ENCODE measurements at places on chromosomes 1 and 21. TPM values are rescaled to one million over a fixed set of nuclear protein-coding genes. Genes with fewer than 3 reads are reported as not detected.

The CD1B gene
- not detected for total RNA-seq

The GUCA2A gene
- not detected for total RNA-seq

The GNAT2 gene
- not detected for total RNA-seq

The GBP7 gene
- total RNA-seq: not detected

The WNT2B gene
- total RNA-seq: 1.3 TPM

The CRNN gene
- not detected for total RNA-seq

The CR1L gene
- 0.14 TPM for total RNA-seq

The RHEX gene
- not detected for total RNA-seq

GRCh38 chr1:162248854-162249535 is 127.7 kb downstream of the SPATA46 start:
- peak; percentile 12 for DNase-seq

- DNase-seq: no peak
Observed at GRCh38 chr1:19342062-19342750, 30.1 kb downstream of the SLC66A1 start.

DNA sequence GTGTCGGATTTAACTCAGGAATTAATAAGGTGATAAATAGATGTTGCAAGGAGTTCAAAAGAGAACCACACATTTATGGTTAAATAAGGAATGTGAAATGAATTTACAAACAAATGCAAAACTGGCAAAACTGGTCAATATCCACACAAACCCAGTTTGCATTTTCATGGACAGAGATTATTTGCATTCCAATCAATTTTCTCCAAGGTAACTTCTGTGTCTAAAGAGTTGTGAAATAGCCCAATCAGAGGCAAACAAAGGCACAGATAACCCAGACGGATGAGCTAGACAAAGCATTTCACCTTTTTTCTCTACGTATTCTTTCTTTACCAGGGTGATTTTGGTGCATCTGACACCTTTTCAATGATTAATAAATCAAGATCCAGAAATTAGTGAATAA is 63.9 kb downstream of the MAP3K7CL start:
- no peak for DNase-seq

DNA sequence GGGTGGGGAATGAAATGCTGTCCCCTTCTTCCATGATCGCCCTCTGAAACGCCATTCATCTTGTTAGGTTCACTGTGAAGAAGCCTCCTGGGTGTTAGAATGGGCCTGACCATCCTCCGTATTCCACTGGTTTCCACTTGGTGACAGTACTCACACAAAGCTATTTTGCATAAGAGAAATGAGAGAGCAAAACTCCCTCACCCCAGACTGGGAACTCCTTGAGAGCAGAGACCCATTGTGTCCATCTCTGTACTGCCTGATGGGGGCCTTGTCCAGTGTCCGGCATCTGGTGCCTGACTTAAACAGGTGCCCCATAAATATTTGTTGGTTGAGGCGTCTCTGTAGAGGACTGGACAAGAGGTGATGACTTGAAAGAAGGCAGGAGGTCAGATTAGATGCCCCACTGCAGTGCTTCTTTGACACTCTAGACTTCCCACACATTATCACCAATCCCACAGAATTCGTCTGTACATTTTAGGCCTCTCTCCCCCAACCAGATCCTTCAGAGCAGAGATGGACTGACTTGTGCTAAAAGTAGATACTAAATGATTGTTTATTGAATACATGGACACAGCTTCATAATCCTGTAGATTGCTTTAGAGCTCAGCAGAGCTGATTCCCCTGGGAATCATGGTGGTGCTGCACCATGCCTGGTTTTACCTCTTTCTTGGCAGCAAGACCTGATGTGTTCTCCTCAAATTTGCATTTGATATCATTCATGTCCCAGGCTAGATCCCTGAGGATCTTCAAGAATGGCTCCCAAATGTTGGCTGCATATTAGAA is 22.4 kb upstream of the KCNA2 start:
- no peak for DNase-seq

DNA sequence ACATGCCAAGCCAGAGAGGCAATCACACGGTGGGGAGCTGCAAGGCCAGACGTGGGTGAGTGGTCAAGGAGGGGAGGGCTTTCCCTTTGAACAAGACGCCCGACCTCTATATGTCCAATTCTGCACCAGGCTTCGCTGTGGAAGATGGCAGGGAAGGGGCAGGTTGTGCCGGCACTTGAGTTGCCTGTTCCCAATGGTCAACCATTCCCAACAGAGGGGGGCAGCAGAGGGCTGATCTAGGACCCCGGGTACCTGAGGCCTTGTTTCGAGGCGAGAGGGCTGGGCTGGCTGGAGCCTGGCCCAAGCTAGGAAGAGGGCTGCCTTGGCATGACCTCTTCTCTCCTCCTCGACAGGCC is 64.9 kb downstream of the TMEM53 start:
- DNase-seq: peak; percentile 52

DNA sequence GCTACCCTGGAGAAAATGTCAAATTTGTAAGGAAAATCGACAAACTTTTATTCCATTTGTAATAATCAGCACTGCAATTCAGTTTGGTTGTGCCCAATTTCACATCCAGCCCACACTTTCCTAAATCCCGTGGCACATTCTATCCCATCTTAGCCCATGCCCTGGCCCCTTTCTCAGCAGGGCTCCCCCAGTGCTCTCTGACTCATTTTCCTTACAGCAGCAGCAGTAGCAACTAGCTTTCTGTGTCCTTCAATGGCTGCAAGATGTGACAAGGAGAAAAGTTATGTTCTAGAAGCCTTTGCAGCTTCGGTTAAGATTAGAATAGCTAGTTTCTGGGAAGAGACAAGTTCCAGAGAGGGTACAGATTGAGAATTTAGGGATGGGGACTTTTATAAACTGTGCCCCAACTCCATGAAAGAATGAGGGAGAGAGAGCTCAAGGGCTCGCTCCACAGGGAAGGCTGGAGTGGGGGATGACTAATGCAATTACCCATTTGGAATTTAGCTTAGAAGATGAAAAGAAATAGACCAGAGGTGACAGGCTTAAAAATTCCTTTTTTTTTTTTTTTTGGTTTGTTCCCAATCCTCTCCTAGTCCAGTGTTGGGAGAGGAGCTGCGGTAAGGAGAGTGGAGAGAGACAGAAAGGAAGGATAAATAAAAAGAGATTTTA is 47.0 kb upstream of the POU2F1 start:
- DNase-seq: no peak

- no peak for DNase-seq
Observed at GRCh38 chr1:233168384-233168783, 127.1 kb downstream of the PCNX2 start.

- DNase-seq: no peak
Observed at GRCh38 chr1:106502659-106503058, 553.8 kb upstream of the PRMT6 start.

- no peak for DNase-seq
Observed at GRCh38 chr1:56017336-56017735, 562.0 kb downstream of the PLPP3 start.

DNA sequence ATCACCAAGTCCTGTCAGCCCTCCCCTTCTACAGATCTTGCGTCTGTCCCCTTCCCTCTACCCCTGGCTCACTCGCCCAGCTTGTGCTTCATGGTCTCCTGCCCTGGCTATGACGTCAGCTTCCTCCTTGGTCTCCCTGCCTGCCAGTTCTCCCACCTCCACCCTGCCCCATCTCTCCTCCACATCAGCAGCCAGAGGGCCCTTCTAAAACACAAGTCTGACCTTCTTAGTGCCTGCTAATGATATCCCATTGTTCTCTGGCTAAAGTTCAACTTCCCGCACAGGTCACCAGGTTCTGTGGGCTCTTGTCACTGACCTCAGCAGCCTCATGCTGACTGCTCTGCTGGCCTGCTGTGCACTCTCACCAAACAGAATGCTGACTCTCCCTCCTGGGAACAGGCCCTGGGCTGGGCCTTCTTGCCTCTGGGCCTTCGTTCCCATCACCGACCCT is 24.7 kb upstream of the MYCL start:
- DNase-seq: peak; percentile 34

DNA sequence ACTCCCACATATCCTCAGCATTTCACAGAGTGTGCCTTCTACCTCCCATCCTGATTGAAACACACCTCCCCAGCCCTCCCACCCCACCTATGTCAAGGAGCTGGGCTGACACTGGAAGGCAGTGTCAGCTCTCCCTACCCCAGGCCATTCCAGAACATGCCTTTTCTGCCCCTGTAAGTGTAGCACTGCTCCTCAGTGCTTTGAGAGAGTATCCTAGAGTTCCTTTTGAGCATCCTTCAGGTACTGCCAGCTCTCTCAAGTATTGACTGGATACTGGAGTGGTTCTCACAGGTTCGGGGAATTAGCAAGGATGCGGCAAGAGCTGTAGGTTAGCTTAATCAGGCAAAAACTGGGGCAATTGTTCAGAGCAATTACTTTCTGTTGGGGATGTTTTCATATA is 21.8 kb downstream of the C1orf116 start:
- no peak for DNase-seq

GRCh38 chr1:64946916-64947315 is 19.4 kb downstream of the JAK1 start:
- DNase-seq: no peak

GRCh38 chr1:154408174-154408777 is 3.1 kb downstream of the IL6R start:
- DNase-seq: no peak

GRCh38 chr1:230337266-230337665 is 88.9 kb downstream of the PGBD5 start:
- DNase-seq: no peak

DNA sequence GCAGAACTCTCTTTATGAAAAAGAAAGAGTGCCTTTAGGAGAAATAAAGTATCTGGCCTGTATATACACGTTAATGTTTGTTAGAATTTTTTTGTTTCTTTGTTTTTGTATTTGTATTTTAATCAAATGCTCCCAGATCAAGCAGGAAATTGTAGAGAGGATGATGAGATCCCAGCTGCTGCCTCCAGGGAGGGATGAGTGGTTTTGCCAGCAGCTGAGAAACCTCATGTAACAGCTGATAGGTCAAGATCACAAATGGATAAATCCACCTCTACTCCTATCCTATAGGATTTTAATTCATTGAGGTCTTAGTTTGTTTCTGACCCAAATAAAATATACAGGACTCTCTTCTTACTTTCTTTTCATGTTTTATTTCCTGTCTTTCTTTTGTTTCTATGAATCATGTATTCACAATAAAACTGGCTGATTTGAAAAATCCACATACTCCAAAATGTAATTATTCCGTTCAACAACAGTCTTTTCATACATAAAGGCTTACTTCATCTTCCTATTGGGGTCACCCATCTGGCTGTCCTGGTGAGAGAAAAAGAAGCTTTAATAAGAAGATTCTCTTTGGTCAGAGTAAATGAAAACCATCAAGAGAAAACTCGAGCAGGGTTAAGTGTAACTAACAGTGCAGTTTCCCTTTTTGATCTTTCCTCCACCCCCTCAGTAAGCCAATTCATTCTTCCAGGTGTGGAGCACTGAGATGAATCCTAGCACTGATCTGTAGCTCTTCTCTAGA is 129.3 kb upstream of the PLPPR5 start:
- DNase-seq: no peak

DNA sequence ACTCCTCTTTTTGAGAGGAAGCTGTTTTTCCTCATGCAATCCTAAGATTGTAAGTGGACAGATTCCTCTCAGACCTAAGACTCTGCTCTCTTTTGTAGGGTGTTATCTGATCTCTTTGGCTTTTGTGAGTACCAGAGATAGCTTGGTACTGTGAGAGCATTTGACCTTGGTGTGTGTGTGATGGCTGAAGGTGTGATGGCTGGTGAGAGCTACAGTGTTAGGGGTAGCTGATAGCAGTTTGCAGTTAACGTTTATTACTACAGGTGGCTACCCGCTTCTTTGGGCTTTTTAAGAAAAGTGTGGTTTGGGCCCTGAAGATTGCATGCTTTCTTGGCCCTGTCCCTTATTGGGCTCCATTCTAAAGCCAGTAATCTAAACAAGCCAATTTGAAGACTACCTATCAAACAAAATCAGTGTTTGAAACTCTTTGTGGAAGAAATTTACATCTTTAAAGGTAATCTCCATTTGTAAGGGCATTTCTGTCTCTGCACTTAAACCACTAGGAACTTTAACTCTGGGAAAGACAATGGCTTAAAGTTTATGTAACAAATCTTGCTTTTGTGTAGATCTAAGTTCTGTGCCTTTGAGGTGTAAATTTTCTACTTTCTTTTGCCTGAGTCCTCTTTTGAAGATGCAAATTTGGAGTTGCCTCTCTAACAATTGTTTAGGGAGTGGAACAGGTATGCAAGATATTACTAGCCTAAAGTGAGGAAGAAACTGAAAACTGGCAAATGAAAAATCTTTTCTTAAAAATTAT is 85.3 kb upstream of the SERBP1 start:
- no peak for DNase-seq

- no peak for DNase-seq
Observed at GRCh38 chr1:178633056-178633455, 92.0 kb upstream of the RALGPS2 start.
